ENCODE measurements at places on chromosomes 5 and 9.

GRCh38 chr5:111699324-111699723 is 57.7 kb downstream of the NREP start:
- DNase-seq, result no peak

DNA sequence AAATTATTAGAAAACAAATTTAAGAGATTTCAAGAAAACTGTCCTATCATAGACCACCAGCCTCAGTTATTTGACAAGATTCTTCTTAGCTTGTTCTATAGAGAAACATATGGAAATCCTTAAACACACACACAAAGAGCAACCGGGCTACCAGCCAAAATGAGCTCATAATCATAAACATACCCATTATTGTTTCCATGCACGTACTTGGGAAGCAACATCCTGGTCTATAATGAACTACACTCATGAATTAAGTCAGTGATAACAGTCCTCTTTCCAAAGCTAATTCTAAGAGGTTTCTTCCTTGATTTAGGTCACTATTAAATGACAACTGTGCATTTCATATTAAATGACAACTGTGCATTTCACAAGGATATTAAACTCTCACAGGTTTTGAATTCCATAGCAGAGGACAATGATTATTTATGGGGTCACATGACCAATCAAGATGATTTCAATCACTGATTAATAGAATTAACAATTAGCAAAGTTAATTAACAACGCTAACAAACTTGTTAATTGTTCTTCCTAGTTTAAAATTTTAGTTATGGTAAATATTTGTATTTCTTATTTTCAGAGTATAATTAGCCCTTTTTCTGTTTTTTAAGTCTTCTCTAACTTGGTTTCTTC is 77.0 kb downstream of the OXCT1 start:
- DNase-seq, result no peak

- no peak for DNase-seq
Measured at GRCh38 chr5:14184725-14185124, 41.6 kb downstream of the TRIO start.

DNA sequence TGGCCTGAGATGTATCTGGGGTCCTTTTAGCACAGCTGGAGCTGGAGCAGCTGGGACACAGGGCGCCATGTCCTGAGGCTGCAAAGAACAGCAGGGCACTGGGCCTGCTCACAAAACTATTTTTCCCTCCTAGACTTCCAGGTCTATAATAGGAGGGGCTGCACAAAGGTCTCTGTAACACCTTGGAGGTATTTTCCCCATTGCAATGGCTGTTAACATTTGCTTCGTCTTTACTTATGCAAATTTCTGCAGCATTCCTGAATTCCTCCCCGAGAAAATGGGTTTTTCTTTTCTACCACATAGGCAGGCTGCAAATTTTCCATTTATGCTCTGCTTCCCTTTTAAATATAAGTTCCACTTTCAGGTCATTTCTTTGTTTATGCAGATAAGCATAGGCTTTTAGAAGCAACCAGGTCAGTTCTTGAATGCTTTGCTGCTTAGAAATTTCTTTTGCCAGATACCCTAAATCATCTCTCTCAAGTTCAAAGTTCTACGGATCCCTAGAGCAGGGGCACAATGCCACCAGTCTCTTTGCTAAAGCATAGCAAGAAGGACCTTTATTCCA is 130.8 kb downstream of the PCSK1 start:
- DNase-seq, result no peak

DNA sequence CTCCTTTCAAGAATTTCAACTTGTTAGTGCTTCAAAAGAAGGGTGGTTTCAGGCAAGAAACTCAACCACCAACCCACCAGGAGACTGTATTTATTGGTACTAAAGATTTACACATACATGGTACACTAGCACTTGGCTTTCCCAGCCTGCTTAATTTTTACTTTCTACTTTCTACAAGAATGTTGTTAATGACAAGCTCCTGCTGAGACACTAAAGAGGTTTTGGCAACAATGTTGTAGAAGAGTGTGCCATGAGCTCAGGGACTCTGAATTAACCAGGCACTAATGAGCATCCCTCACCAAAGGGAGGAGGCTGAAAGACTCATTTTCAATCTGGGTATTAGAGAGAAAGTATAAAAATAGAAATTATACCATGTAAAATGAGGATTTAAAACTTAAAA is 195.0 kb downstream of the KIAA0825 start:
- no peak for DNase-seq

DNA sequence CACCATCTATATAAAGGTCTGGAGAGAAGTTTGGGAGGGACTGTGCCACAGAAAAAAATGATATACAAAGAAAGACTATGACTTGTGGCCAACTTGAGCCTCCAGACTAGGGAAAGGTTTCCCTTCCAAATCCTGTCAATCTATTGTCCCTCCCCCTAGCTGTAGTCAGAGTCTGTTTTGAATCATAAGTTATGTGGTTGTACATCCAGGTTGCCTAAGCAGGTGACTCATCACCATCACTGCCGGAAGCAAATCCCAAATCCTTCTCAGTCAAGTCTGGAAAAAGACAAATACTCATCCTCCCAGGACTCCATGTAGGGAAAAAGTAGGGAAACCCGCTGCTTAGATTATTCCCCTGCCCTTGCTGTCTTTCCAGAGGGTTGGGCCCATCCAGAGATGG is 235.7 kb downstream of the CDK5RAP2 start:
- DNase-seq, result no peak

DNA sequence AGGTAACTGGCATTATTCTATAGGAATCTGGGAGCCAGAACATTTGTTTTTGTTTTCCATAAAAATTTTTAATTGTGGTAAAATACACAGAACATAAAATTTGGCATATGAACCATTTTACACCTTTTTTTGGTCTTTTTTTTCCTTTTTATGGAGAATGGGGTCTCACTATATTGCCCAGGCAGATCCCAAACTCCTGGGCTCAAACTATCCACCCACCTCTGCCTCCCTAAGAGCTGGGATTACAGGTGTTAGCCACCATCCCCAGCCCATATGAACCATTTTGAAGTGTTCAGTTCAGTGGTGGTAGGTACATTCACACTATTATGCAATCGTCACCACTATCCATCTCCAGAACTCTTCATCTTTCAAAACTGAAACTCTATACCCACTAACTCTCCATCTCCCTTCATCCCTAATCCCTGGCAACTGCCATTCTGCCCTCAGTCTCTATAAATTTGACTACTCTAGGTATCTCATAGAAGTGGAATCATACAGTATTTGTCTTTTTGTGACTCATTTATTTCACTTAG is 13.4 kb downstream of the ZMAT2 start:
- no peak for DNase-seq

DNA sequence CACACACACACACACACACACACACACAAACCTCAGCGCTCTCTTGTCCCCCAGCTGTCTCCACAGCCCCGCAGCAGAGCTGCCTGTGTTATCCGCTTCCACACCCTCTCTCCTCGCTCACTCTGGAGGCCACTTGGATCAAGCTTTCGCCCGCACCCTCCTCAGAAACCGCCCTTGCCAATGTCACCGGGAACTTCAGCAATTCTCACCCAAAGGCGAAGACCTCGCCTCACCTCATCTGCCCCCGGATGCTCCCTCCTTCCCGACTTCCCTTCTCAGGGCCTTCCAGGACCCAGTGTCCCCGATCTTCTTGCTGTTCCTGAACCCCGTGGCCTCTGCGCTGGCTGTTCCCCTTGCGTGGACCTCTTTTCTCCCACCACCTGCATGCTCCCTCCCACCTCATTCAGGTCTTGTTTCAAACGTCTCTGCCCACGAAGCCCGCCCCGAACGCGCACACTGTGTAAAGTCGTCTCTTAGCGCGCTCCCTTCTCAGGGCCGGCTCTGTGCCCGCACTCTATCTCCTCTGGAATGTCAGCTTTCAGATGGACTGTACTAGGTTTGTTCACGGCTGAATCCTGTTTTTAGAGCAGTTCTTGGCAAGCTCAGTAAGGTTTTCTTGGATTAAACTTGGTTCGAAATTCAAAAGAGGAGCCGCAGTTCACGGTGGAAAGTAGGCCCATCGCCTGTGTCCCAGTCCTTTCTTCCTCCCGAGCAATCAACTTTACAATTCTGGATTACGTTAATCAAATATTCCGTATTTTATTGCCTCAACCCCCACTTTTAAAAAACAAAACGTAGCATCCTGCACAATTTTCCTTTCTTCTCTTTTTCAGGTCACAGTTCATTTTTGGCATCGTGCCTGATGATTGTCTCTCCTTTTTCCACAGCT is 1.0 kb upstream of the TRIM7 start:
- DNase-seq, result peak; percentile 34

DNA sequence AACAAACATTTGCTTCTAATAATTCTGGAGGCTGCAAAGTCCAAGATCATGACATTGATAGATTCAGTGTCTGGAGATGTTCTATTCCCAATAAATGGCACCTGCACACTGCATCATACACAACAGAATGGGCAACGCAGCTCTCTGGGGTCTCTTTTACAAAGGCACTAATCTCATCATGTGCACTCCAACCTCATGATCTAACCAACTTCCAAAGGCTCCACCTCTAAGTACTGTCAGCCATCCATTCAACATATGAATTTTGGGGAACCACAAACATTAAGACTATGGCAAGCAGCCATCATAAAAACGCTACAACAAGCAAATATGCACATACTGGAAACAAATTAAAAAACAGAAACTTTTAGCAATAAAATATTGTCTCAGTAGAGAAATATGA is 121.1 kb downstream of the CYLC2 start:
- DNase-seq, result no peak

GRCh38 chr5:44885903-44886302 is 77.2 kb downstream of the MRPS30 start:
- no peak for DNase-seq

DNA sequence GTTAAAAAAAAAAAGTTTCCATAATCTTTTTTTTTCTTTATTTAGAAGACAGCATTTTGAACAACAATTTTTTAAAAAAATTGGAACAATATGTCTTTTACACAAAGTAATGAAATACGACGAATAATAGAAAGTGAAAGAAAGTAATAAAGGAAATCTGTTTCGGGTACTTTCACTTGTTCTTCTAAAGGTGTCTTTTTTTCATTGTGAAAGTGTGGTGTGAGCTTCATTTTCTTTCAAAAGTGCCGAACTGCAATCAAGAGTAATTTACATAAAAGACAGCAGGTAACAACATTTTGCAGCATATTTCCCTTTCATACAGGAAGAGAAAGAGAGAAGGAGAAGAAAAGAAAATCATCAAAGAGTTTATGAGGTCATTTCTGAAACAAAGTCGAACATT is 159.7 kb upstream of the CDH12 start:
- DNase-seq, result no peak

DNA sequence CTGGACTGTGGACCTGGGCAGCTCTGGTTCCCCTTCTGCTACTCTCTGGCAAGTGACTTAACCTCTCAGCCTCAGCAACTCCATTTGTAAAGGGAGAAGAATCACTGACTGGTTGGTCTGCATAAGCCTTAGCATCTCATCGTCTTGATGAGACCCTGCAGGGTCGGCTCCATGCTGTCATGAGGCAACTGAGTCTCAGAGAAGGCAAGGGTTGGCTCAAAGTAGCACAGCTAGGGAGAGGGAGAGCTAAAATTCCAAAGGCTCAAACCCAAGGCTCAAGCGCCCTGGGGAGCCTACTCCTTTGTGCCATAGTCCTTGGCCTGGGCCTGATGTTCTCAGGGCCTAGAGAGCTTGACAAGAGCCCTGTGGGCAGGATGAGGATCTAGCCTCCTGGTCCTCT is 4.5 kb downstream of the FGFR4 start:
- no peak for DNase-seq

GRCh38 chr5:15904899-15905830 is 274.4 kb downstream of the MARCHF11 start:
- no peak for DNase-seq

DNA sequence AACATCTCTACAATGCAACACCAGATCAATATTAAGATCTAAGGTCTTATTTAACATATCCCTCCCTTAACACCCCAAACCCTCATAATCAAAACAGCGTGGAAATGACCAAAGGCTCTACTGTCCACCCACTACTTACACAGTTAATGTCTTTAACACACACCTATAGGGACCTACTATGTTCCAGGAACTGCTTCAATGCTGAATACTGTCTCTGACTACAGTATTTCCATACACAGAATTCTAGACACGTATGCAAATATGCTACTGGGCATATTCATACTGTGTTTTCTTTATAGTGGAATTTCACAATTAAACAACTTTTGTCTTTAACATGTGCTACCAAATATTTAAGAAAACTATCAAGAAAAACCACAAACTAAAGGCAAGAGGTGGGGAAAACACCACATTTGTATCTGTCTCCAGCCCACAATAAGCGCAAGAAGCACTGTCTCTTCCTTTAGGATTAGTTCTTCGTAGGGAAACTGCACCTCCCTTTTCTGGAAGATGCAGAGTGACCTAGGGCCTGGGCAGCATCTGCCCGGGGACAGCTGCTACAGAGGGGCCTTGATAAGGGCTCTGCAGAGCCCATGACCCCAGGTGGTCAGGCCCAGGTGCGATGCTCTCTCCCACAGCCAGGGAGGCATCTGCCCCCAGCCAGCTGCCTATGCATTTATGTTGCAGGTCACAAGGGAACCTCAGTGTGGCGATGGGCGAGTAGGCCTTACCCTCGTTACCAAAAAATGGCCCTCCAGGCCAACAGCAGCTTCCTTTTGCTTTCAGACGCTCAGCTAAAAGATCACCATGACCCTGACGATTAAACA is 55.2 kb downstream of the PSMB7 start:
- no peak for DNase-seq

- DNase-seq, result no peak
Measured at GRCh38 chr9:128822407-128823042, 4.2 kb downstream of the ENDOG start.

DNA sequence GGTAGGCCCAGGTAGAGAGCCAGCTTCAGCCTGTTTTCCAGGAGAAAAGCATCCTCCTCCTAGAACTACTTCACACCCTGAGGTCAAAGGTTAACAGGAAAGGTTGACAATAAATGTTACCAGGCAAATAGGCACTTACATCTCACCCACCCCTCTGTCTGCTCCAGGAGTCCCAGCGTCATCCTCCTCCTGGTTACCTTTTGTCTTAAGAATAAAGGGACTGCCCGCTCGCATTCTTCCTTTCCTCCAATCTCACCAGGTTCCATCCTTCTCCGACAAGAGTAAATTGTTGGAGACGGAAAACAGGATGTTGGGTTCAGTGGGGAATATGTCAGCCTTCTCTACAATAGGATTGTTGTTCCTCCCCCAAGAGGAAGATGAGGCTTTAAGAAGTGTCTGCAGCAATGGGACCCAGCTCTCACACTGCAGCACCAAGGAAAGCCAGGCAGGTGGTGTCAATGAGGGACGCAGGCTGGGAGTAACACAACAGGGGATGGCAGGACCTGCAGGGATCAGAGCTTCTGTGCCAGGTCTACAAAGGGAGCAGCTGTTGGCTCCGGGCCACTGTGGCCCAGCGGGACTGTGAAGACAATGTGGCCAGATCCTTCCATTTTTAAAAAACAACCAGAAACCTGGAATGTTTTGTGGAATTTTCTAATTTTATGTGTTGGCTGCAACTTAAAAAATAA is 29.0 kb downstream of the FAT2 start:
- no peak for DNase-seq
